CD8-positive, alpha-beta memory T cell (primary cell): ENCODE measurements at places on chromosomes 12 and 14. TPM values are rescaled to one million over a fixed set of nuclear protein-coding genes. Genes with fewer than 3 reads are reported as not detected.

- no peak for DNase-seq
Measured at GRCh38 chr14:50649691-50650090, 18.4 kb downstream of the SAV1 start.

GRCh38 chr14:75333606-75334548, 55.2 kb downstream of the FOS start:
- peak; percentile 71 for DNase-seq

DNA sequence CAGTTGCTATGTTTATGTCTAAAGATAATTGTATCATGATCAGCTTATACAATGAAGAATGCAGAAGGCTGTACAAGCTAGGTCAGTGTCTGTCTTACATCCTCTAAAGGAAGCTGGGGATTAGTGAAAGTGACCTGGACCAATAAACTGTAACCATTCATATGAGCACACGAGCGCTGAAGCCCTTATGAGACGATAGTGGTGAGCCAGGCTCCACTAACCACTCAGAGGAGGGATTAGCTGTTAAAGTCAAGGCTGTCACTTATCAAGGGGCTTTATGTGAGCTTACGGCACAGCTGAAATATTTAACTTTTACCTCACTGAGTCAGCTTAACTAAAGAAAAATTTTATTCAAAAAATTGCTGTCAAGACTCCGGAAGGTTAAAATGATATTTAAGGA, 30.3 kb downstream of the NDUFA12 start:
- DNase-seq = no peak

- no peak for DNase-seq
Measured at GRCh38 chr14:81471062-81471461, 62.6 kb downstream of the SEL1L start.

GRCh38 chr14:104844306-104845032, 20.6 kb upstream of the CEP170B start:
- no peak for DNase-seq

DNA sequence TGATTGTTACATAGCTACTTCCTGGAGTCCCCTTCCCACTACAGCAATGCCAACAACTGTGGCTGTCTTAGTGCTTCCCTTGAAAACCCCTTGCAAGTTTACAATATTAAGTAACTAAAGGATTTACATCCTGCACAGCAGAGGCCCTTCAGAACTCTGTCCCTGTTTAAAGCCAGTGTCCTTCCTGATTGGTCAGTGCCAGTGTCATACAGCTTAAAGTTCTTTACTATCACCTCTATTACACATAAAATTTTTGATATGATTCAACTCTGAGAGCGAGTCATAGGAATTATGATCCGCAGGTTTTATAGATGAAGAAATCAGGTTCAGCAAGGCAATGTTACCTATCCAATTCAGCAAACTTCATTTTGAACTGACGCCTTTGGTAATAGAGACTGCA, 91.4 kb upstream of the ALX1 start:
- DNase-seq = no peak

DNA sequence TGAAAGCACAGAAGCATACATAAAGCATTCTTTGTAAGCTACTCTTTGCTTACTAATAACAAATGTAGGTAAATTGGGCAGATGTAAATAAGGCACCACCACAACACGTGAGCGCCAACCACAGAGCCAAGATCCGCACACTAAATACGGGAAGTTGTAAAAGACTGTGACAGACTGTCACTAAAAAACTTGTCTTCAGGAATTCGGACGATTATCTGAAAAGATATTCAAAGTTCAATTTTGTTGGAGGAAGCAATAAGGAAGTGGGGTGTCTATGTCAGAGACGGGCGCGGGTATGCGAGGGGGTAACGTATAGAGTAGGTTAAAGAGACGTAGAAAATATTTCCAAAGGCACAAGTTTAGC, 1.5 kb upstream of the HSP90B1 start:
- DNase-seq = no peak

GRCh38 chr14:53304726-53305381, 151.7 kb upstream of the DDHD1 start:
- DNase-seq = no peak

The ZFHX2 gene
- 2.4 TPM for total RNA-seq

The KRT80 gene
- total RNA-seq = not detected

The LGR5 gene
- not detected for total RNA-seq

The RASAL1 gene
- total RNA-seq = 0.72 TPM

The AKAP6 gene
- total RNA-seq = 1.4 TPM
